SHP77 (cell line): ENCODE measurements at places on chromosomes 13 and 19.

GRCh38 chr19:53057904-53058580 is 13.5 kb downstream of the ERVV-2 start:
- no peak for DNase-seq

DNA sequence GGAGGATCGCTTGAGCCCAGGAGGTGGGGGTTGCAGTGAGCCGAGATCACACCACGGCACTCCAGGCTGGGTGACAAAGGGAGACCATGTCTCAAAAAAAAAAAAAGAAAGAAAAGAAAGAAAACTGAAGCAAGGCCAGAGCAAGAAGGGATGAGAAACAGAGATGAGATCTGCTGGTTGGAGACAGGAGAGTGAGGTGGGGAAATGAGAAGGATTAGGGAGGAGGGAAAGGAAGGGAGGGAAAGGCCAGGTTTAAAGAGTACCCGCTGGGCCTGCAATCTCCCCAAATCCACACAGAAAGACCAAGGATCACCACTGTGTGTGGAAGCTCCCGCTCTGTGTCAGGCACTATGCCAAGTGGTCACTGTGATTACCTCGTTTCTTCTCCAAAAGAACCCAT is 16.3 kb upstream of the LYPD3 start:
- no peak for DNase-seq

GRCh38 chr19:21856773-21857514 is 21.0 kb upstream of the ZNF43 start:
- no peak for DNase-seq

DNA sequence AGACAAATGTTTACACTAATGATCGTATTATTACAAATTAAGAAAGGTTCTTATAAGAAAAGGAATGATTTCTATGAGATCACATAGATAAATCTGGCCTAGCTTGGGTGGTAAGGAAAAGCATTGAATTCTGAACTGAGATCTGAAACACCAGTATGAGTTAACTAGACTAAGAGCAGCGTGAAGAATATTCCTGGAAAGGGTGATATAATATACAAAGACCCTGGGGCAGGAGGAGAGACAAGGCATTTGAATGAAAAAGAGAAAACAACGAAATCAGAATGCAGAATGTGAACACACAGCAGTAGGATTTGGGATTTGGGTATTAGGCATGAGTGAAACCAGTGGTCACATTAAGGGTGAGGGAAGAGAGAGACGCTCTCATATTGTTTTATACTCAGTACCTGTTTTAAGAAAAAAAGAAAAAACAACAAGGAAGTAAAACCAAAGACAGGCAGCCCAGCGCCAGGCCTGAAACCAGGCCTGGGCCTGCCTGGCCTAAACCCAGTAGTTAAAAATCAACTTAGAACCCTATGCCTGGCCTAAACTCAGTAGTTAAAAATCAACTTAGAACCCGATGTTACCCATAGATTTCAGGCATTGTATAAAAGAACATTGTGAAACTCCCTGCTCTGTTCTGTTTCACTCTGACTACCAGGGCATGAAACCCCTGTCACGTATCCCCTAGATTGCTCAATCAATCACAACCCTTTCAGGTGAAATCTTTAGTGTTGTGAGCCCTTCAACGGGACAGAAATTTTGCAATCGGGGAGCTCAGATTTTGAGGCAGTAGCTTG is 287.1 kb downstream of the ITGBL1 start:
- no peak for DNase-seq

- DNase-seq, result no peak
Observed at GRCh38 chr13:77476456-77476855, 59.0 kb upstream of the SCEL start.

DNA sequence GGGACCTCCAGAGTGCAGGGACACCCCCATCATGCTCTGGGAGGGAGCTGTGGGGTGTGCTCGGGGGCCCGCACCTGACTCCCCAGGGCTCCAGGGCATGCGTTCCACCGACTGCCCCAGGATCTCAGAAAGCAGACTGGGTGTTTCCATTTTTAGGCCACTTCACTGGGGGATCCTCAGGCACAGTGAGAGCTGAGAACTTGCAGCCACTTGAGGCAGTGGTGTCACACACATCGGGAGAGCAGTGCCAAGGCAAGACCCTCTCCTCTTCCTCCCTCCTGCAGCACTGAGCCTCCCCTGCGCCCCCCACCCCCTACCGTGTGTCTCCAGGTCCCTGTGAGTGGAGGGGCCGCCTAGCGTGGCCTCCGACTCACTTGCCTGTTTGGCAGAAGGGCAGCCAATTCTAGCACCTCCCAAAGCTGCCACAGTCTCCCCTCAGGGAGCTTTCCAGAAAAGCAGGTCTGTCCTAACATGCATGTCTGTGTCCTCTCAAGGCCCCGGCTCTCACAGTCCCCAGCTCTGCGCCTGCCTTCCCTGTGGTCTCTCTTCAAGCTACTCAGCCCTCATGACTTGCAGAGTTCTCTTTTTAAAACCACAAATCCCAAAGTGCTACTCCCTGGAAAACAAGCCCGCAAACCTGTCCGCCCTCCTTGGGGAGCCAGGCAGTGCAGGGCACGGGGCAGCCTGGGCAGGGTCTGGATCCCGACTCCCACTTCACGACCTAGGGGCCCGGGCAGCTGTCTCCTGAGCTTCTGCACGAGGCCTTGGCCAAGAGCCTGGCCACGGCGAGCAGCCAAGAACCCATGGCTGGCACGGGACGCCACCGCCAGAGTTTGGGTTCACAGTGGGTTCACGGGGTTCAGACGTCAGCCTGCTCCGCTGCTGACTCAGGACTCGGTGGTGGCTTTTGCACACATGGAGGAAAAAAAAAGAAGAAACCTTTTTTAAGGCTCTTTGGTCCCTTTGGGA is 94.1 kb downstream of the STK24 start:
- no peak for DNase-seq

DNA sequence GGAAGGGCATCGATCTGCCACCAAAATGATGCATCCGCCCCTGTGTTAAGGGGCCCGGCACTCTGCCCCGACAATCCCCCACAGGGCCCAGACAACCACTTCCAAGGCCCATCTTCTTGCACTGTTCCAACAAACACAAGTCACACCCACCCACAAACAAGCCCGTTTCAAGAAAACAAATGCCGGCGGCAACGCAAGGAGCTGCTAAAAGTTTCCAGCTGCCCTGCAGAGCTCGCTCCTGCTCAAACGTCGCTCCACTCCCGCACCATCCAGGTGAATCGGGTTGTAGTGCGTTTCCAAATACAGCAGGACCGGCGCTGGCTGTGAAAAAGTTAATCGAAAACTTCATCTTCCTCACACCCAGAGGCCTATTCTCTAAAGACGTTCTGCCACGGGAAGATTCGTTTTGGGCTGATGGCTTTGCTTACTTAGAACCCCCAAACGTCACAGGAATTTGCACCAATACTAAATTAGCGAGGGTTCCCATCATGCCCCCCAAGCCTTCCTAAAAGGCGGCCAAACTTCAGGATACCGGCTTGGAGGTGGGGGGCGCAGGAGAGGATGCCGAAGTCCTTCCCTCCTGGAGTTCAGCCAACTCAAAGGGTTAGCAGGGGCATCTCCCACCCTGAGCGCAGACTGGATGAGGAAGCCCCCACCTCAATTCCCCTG is 107.4 kb upstream of the DOCK9 start:
- no peak for DNase-seq
